ENCODE measurements at places on chromosomes 6 and 20.

GRCh38 chr6:30799210-30799609 is 54.9 kb upstream of the IER3 start:
- DNase-seq = no peak

DNA sequence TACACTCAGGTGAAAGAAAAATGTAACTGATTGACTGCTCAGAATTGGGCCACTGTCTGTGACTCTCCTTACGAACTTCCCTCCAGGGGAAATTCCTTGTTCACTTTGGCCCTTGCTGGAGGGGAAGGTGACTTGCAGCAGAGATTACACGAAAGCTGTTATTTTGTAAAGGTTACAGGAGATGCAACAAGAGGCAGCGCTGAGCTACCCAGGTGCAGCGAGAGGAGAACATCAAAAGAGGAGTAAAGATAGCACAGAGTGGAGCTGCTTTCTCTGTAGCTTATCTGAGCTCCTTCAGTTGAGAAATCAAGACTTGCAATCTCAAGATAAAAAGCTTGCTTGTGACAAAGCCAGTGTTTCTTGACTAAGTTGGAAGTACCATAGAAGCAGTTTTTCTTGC is 144.6 kb downstream of the ARHGAP18 start:
- no peak for DNase-seq

GRCh38 chr6:5412663-5413062 is 151.3 kb downstream of the FARS2 start:
- no peak for DNase-seq

- DNase-seq = peak; percentile 61
Observed at GRCh38 chr20:17875106-17875980, 93.3 kb downstream of the SNX5 start.

DNA sequence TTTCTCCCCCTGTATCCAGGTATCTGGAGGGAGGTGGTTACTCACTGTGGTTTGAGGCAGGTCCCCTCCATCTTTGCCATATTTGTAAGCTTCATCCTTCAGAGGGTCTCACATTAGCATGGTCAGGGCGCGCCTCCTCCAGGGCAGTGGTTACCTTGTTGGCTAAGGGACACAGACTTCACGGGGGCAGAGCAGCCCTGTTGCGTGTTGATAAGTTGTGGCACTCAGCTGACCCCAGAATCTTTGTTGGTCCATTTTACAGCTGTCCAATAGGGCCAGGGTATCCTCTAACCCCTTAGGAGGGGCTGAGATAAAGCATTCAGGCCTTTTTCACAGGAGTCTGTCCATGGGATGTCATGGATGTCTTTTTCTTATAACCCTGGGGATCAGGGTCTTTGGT is 89.5 kb upstream of the RNF24 start:
- DNase-seq = no peak

DNA sequence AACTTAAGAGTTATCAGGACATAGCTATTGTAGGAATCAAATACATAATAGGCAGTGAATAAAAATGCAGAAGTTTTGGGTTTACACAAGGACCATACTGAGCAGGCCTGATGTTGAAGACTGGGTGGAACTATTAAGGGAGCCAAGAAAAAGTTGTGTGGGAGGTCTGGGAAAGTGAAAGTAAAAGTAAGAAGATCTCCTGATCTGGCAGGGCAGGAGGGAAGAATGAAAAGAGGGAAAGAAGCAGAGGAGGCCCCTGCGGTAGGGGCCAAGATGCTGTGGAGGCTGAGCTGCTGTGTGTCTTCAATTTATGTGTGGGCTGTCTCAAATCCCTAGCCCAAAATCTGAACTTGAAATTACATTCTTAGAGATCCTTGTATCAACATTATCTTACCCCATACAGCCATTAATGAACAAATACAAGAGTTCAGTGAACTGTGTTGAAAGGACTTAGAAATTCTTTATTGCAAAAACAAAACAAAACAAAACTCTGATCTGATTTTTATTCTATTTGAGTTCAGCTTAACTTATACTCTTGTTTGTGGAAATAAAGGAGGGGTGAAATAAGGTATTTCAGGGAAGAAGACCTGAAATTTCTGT is 1183.8 kb downstream of the HACE1 start:
- DNase-seq = peak; percentile 0

- peak; percentile 70 for DNase-seq
Observed at GRCh38 chr6:14673201-14673600, 555.6 kb downstream of the CD83 start.

GRCh38 chr20:3119044-3119443 is 34.5 kb upstream of the AVP start:
- no peak for DNase-seq

- DNase-seq = peak; percentile 100
Observed at GRCh38 chr6:30752157-30752927, 8.0 kb upstream of the IER3 start.

- no peak for DNase-seq
Observed at GRCh38 chr20:4625687-4626086, 96.0 kb upstream of the PRND start.

DNA sequence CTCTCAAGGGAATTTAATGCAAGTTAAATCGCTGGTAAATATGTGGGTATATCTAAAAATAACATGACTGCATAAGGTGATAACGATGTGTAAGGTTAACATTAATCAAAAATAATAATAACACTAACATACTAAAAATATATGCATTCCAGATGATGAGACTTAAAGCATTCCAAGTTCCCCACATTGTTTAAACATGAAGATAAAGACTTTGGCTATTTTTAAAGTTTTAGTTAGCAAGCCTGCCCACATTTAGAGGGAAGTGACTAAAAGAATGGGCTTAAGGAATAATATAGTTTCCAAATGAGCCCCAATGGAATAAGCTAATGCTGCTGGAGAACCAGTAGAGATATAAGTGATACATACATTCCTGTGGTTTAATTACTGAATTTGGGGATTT is 941.3 kb downstream of the TBC1D32 start:
- peak; percentile 62 for DNase-seq

DNA sequence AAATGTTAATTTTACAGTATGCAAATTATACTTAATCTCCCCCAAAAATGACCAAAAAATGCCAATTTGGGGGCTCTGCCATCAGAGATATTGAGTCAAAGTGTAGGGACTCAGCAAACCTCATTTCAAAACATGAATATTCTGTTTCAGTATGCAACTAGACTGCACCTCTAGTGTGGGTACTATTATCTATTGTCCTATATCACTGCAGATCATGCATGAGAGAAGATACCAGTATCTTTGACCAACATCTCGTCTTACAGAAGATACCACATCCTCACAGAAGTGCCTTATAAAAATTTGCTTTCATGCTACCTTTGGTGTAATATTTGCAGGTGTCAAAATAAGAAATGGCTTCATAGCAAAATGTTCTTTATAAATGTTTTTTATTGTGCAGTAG is 623.8 kb downstream of the TENT5A start:
- no peak for DNase-seq

- no peak for DNase-seq
Observed at GRCh38 chr6:41872147-41872546, 23.0 kb downstream of the USP49 start.

DNA sequence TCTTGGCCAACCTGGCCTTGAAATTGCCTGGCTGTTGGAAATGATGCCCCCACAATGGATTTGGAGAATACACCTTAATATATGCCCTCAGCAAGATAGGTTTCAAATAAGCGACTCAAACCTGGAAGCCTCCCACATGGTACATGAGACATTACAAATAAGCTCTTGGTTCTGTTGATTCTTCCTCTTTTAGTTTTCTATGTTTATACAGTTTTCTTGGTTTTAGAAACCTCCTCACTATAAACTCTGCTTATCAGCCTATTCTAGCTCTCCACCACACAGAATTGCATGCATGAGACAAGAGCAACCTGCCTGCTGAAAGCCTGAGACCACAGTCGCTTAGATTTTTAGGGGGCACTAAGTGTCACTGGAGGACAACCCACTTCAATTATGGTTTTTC is 108.8 kb upstream of the PREP start:
- DNase-seq = no peak

GRCh38 chr6:134247231-134247833 is 70.6 kb downstream of the SGK1 start:
- no peak for DNase-seq

- DNase-seq = no peak
Observed at GRCh38 chr6:83908813-83909212, 49.3 kb downstream of the CYB5R4 start.

GRCh38 chr20:43252761-43253160 is 63.1 kb upstream of the PTPRT start:
- DNase-seq = no peak

- DNase-seq = no peak
Observed at GRCh38 chr6:96624957-96625356, 62.0 kb downstream of the FHL5 start.

- DNase-seq = no peak
Observed at GRCh38 chr6:49923826-49924225, 40.1 kb downstream of the DEFB114 start.

- DNase-seq = peak; percentile 98
Observed at GRCh38 chr20:47792021-47792618, 6.8 kb upstream of the SULF2 start.

DNA sequence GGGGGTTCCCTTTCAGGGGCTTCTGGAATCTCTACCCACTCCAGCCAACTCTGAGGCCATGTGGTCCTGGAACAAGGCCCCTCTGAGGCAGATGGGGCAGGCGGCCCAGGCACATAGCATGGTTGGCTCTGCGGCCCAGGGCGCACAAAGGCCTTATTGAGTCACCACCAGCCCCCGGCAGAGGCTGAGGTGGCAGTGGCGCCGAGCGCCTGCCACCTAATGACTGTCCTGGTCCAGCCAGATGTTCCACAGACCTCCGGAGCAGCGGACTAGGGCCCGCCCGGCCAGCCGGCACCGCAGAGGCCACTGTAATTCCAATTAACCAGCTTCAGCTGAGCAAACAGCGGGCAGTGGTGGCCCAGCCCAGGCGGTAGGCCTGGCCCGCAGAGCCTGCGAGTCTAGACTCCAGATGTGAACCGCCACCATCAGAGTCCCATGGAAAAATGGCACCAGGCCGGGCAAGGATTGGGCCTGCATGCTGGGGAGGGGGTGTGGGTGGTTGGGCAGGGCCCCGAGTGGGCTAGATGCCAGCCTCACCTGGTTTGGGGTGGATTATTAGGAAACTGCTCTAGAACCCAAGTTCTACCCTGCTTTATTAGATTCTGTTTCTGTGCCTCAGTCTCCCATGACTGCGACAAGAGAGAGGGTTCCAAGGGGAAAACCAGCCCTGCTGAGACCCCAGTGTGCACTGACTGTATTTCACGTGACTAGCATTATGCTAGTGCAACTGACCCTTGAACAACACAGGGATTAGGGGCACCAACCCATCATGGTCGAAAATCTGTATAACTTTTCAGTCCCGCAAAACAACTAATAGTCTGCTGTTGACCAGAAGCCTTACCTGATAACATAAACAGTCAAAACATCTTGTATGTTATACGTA is 34.1 kb upstream of the ID1 start:
- DNase-seq = peak; percentile 71

DNA sequence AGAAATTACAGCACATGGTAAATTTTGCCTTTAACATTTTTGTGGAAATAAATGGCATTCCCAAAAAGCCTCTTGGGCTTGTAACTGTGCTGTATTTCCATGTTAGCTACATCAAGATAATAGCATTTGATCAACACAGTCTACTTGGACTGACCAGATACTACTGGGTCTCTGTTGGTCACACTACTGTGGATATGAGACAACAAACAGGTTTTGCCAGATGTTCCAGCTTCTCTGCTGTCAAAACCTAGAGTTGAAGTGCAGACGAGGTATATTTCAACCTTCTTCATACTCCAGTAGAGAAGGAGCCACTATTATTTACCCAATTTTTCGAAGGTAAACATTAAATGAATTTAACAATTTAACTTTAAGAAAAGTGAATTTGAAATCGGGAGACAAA is 284.7 kb upstream of the CITED2 start:
- DNase-seq = no peak

GRCh38 chr20:62051546-62052255 is 14.0 kb downstream of the TAF4 start:
- no peak for DNase-seq

DNA sequence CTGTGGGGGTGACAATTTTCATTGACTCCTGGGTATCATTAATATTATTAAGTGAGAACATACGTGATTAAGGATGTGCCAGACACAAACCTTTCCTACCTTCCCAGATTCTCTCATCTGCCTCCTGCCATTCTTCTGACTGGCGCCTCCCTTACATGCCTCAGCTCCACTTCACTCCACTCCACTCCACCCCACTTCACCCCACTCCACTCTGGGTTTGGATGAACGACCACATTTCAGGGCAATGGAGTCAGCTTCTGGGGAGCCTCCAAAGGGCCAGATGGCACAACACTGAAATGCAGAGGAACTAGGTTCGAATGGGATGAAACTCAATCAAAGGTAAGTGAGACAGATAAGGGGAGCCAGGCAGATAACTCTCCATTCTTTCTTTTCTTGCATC is 40.5 kb upstream of the LRRC1 start:
- no peak for DNase-seq

- DNase-seq = no peak
Observed at GRCh38 chr6:45554591-45554990, 176.9 kb upstream of the SUPT3H start.

GRCh38 chr6:37513576-37513975 is 13.9 kb upstream of the CCDC167 start:
- no peak for DNase-seq

GRCh38 chr6:119353696-119354095 is 4.1 kb upstream of the MAN1A1 start:
- DNase-seq = no peak

GRCh38 chr6:158013904-158014504 is 32.3 kb downstream of the SYNJ2 start:
- no peak for DNase-seq

DNA sequence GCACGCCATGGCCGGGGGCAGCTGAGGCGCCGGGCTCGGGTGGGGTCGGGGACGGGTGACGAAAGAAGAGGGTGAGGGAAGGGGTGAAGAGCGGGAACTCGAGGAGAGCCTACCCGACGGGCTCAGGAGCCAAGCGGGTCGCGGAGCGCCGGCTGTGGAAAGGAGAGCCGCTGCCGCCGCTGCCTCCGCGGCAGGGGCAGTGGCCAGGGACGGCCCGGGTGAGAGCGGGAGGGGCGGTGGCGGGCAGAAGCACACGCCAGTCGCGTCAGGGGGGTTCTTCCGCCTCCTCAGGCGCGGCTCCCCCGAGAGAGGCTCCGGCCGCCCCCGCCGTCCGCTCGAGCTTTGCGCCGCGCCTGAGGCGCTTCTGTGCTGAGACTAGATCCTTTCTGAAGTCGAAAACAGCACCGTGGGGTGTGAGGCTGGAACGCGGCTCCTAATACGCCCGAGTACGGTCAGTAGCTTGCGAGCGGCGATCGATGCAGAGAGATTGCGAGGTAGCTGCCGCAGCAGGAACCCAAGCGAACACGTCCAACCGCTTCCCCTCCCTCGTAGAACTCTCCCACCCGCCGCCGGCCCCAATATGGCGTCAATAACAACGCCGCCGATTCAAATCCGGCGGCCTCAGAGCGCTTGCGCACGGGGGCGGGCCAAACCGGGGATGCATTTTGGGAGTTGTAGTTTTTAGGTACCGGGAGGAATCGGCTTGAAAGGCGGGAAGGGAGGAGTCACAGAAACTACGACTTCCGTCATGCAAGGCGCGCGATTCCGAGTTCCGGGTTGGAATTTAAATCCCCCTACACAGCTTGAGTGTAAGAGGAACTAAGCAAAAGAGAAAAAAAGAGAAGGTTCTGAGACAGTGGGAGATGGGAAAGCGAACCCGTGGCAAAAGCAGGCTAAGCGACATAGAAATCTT is at the start of gene AKIRIN2:
AKIRIN2 (minus strand) TSS at position 558 of the 913 bp plus-strand sequence; CDS start at position 9, 549 bp downstream.
- peak; percentile 99 for DNase-seq
